ENCODE measurements at places on chromosomes 3 and 15.

DNA sequence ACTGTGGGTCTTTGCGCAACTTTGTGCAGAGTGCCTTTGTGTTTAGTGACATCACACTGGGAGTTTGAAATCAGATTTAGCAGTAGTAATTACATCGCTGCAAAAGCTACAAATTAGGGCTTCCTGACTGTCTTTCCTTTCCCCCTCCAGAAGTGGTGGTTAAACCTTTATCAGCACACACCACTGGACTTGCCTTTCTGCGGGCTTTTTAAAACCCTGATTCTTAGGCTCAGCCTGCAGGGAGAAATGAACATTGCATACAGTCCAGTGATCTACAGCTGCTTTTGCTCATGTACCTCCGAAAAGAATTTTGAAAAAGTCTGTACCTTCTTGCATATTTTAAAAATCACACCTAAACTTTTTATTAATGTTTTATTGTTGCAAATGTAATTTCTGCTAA lies 219.7 kb upstream of the NAALADL2 start:
- no peak for DNase-seq

GRCh38 chr3:66073464-66074141 lies 34.9 kb upstream of the MAGI1 start:
- no peak for DNase-seq

DNA sequence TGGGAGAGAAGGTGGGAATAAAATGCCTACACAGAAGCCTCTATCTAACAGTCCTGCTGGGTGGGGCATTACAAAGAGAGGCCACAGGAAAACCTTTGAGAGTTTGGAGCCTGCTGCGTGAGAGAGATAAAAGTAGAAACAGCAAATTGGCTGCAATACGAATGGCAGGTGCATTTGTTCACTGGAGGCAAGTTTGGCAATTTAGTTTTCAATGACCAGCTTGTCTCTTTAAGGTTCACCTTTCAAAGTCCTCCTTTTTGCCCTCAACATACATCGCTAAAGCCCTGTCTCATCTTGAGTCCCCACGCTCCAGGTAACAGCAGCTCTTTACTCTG lies 405.7 kb downstream of the LSAMP start:
- DNase-seq = no peak

DNA sequence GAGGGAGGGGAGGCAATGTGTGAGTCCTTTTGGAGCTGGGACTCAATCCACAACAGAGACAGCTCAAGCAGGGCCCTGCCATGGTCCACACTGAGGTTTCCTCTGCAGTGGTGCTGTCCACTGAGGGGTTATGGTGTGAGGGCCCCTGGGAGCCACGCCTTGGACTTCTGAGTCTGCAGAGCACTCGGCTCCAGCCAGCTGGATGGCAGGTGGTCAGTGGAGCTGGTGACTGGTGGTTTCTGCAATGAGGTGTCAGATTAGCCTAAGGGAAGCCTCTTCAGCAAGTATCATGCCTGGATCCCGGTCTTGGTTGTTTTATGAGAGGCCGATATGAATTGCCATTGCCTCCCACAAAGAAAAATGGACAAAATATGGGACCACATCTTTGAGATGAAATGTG lies 21.7 kb downstream of the LSM3 start:
- DNase-seq = peak; percentile 39

DNA sequence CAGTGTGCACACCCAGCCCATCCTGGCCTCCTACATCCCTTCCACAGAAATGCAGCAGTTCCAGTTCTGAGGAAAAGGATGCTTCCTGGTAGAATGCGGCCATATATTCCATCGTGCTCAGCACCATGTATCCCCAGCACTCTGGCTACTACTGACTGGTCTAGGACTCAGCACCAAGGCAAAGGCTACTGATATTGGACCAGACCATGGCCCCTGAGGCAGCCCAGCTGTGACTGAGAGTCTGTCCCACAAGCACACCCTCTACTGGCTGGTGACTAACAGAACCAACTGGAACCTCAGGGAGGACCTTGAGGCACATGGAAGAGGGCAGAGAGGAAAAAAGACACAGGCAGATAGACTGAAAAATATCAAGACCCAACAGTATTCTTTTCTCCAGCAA lies 30.0 kb downstream of the TARS3 start:
- no peak for DNase-seq

DNA sequence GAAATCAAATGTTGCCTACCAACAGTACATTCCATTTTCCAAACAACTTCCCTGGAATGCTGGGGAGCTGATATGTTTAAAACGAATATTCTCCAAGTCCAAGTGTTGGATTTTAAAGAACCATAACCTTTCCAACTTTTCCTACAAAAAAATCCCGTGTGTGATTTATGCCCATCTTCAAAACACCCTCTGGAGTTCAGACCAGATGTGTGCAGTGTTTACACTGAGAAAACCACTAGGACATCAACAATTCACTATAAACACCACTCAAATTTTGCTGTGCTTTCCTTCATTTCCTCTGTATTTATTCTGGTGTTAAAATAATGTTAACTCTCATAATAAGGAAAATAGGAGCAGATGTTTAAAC lies 2.4 kb downstream of the VGLL4 start:
- peak; percentile 36 for DNase-seq

- peak; percentile 54 for DNase-seq
Measured at GRCh38 chr3:138941259-138941885, 5.6 kb downstream of the FOXL2 start.

GRCh38 chr3:195040773-195041520 lies 230.0 kb downstream of the XXYLT1 start:
- DNase-seq = no peak

DNA sequence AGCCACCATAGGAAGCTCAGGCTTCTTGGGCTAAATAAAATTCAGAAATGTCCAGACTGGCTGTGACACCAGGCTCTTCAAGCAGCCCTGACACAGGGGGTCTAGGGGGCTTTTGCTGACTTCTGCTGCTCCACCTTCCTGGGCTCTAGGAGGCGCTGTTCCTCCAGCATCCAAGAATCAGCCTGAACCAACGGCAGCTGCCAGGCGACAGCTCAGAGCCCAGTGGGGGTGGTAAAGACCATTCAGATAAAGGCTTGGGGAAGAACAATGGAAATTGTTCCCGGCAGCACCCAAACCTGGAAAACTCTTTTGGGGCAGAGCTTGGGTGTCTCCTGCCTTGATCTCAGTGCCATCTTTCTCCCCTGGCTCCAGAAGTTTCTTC lies 21.6 kb upstream of the PSTPIP1 start:
- peak; percentile 43 for DNase-seq

GRCh38 chr3:149204390-149204991 lies 17.1 kb downstream of the CP start:
- no peak for DNase-seq

DNA sequence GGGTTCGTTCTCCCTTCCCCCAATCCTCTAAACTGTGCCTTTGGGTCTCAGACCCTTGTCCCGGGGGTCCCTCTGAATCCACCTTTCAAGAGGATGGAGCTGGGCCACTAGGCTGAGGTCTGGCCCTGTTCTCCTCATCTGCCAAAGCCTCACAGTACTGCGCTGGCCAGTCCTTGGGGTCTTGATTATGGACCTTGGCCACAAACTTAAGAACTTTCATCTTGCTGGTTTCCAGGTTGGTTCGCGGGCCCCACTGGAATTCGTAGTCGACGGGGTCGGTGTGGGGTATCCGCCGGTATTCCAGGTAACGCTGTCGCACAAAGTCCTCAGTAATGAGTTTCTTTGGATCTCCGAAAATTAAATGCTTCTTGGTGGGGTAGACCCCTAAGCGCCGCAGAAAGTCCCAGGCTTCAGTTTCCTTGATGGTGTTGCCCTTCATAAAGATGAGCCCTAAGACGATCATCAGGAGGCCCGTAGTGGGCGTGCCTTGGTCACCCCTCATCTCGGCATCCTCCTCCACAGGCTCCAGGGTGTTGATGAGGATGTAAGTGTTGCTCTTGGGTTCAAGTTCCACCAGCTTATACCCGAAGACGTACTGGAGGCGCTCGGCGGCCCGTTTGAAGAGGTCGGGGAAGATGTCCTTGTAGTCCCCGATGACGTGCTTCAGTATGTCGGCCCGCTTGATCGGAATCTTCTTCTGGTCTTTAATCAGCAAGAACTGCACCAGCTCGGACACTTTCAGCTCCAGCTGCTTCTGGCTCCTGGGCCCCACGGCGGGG lies 727 bp downstream of the NSMCE3 start:
- peak; percentile 50 for DNase-seq

GRCh38 chr3:90052425-90052950 lies 945.1 kb downstream of the EPHA3 start:
- DNase-seq = no peak

DNA sequence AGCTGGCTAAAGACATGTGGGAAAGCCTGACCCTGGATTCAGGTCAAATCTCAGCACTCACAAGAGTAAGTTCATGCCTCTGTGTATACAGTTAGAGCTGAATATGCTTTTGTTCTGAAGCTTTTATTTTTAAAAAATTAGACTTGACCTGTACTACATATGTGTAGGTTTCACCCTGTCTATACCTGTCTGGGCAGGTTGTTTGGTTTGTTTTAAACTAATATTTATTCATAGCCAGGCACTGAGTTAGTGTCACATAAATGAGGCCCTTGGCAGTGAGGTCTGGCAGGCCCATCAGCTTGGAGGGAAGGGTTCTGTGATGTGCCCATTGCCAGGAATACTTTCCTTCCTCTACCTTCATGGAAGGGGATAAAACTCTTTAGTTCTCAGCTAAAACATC lies 1.9 kb downstream of the DNAJA4 start:
- no peak for DNase-seq

GRCh38 chr3:138440596-138440995 lies 6.2 kb downstream of the ESYT3 start:
- DNase-seq = peak; percentile 65

DNA sequence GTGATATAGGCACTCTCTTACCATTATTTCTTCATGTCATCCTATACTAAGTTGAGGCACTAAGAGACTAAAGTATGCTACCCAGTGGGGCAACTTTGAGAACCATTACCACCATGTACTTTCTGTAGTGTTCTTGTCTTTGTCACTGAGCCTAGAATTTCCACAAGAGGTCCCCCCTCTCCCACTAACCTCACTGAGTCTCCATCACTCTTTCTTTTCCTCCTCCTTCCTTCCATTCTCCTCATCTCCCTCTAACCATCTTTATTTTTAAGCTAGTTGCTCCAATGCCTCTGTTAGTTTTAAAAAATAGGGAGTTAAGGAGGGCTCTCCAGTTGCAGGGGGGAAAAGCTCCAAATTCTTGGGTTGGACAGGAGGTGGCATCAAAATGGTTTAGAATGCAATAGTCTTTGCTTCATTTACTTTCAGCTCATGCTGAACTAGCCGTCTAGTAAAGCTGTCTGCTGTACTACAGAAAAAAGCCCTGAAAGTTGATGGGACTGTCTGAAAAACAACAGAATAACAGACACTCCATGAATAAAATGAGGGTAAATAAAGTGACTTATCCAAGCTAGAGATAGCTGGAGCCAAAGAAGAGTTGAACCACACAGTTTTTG lies 85.1 kb upstream of the MYRIP start:
- DNase-seq = peak; percentile 10

DNA sequence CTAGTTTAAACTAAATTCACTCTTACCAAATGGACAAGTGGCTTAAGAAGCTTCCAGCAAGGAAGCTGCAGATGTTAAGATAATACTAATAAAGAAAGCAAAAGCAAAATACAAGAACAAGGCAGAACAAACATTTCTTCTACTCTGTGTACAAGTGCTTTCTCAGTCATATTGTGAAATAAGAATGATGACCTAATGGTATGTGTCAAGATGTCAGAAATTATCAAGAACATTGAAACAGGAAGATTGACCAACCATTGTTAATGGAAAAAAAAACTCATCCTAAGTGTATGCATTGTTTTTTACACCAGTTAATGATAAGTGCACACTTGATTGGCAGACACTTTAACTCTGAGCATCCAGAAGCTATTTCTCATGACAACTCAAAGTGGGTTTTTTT lies 65.4 kb upstream of the P2RY1 start:
- DNase-seq = no peak

All from EL (cell line).